Stimulated activated CD8-positive, alpha-beta memory T cell treated with anti-CD3 and anti-CD28 coated beads, Interleukin-4, amount 100 ng/mL, for 4 hours (primary cell): ENCODE measurements at places on chromosomes 2 and 18.

DNA sequence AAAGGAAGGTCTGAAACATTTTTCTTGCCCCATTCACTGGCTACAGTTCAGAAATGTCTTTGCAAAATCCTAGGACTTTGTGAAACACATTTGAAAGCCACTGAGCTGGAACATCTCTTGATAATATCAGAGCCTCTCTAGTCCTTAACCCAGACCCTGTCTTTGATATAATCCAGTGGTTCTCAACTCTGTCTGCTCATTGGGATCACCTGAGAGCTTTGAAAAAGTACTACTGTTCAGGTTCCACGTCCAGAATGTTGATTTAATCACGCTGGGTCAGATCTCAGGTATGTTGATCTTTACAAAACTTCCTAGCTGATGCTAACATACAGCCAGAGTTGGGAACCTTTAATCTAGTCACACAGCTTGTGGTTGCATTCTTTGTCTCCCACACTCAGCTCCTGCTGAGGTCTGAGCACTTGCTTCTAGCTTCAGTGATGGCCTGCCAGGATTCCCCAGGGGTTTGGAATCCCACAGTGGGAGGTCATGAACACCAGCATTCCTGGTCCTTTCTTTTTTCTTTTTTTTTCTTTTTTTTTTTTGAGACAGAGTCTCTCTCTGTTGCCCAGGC is 262.7 kb downstream of the SETBP1 start:
- DNase-seq, result no peak

DNA sequence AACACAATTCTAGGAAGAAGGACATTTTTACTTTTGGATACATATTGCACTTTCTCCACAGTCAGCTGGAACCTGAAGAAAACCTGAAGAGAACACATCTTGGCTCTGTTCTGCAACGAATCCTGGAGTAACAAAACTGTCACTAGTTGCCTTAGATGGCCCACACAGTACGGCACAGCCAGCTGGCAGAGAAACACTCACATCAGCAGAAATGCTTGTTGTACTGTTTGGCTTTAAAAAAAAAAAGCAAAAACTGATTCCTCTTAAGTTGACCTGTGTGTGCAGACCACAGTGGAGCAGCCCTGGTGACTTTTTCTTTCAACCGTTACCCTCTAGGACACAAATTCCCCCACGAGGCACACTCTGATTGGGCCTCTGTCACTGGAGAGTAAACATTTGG is 152.3 kb upstream of the TWIST2 start:
- DNase-seq, result no peak

DNA sequence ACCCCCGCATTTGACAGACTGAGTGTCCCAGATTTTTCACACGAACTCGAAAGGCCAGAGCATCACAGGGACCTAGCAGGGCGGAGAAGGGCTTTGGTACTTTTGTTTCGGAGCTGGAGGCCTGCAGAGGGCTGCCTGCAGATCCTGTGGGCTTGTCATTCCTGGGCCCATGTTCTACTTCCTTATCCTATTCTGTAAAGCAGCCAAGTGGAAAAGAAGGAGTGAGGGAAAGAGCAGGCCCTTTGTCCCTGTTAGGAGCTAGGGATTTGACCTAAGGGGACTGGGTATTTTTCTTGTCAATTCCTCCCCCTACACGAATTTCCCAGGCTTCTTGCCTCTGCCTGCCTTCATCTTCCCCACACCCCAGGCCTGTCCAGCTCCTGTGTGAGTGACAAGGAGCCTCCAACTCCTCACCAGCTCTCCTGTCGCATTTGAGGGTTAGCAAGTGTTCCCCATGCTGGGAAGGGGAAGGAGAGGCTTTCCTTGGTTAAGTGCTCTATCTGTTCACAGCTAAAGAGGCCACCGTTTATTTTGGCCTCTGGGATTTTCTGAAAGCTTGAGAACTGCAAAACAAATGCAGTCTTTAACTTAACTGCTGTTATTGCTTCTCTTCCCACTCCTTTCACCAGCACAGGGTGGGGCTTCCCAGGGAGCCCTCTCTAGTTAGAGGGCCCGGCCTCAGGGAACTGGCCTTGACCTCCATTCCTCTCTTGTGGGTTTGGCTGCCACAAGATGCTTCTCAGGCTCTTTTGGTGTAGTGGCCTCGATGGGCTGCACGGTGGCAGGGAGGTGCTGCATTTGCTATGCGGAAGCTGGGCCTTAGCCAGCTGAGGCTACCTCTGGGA is 61.2 kb downstream of the SGPP2 start:
- DNase-seq, result no peak

DNA sequence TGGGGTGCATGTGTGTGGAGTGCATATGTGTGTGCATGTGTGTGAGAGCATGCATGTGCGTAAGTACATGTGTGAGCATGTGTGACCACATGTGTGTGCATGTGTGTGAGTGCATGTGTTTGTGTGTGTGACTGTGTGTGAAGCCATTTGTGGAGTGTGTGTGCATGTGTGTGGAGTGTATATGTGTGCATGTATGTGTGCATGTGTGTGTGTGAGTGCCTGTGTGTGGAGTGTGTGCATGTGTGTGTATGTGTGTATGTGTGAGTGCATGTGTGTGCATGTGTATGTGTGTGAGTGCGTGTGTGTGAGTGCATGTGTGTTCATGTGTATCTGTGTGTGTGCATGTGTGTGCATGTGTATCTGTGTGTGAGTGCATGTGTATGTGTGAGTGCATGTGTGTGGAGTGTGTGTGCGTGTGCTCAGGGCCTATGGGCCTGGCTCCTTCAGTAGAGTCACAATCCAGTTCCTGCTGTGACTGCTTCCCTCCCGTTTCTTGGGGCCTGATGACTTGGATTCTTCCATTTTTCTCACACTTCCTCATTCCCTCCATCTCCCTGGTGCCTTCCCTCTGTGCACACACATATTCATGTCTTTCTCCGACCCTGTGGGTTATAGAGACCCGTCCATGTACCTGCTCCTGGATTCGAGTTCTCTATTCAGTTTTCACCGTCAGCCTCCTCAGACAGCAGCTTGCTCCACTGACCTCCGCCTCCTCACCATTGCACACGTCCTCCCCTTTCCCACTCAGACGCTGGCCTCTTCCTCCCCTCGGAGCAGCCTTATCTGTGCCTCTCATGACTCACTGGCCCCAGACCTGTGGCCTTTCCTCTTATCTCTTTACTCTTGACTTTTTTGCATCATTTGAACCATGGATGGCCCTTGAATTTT is 25.2 kb downstream of the TOGARAM2 start:
- no peak for DNase-seq
